ENCODE measurements at places on chromosomes 7 and 10.

GRCh38 chr10:74178042-74178791, 27.2 kb downstream of the ADK start:
- DNase-seq = no peak

DNA sequence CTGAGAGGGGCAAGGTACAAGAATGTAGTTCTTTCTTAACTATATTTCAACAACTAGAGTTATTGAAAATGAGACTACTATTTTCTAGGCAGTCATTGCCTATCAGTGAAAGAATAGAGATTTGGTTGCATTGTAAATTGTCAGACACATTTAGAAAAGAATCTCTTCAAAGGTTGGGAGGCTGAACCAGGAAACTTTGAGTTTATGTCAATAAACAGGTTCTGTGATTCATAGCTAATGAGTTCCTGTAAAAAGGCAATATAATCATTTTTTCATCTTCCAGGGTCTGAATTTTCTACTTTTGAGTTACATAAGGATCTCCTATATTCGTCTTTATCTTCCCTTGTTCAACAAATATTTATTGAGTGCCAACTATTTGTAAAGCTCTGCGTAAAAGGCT, 47.1 kb downstream of the MAGI2 start:
- DNase-seq = no peak

DNA sequence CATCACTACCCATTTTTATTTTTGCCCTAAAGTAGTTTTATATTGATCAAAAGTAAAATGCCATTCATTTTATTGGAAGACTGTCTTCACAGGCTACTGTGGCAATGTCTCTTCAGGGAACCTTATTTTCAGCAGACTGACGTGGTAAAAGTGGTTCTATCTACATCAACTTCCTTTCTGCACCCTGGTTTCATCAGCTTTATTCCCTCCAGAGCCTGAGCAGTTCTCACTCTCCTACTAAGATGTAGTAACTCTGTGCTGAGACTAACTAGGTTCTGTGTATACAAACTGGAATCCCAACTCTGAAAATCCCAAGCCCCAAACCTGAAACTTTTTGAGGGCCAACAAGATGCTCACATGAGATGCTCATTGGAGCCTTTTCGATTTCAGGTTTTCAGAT, 155.3 kb downstream of the SFMBT2 start:
- DNase-seq = no peak

DNA sequence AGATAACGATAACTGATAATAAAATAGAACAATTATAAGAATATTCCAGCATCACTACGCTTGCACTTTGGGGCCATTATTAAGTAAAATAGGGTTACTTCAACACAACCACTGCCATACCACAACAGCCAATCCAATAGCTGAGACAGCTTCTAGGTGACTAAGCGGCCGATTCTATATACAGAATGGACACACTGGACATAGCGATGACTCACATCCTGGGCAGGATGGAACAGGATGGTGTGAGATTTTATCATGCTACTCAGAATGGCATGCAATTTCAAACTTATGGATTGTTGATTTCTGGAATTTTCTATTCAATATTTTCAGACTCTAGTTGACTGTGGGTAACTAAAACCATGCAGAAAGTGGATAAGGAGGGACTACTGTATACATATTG, 920.9 kb downstream of the LRMDA start:
- no peak for DNase-seq

- no peak for DNase-seq
These were observed 26.6 kb upstream of the FAM20C start for GRCh38 chr7:165661-166337.

DNA sequence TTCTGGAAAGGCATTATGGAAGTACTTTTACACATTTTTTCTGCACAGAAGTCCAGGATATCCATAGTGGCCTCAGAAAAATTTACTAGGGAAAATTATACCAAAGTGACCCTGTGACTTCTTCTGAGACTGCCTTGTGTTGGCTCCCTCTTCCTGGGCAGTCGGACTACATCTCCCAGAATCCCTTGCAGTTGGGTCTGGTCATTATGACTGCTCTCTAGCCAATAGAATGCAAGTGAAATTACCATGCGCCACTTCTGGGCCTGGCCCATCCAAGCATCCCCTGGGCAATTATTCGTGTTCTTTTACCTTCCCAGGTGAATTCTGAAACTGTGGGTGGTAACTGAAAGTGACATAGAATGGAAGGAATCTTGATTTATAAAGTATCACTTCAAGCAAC, 430.9 kb downstream of the ACTR3B start:
- no peak for DNase-seq

DNA sequence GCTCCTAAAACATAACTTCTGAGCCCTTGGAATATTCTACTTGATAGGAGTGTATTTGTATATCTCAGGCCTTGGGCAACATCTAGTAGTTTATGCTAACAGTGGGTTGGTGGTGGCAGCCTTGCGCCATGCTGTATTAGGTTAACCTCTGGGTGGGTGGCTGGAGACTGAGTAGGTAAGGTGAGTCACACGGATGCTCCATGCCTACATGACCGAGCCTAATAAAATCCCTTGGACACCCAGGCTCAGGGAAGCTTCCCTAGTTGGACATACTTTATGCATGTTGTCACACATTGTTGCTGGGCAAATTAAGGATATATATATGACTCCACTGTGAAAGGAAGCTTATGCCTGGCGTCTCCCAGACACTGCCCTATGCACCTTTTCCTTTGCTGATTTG, 6.0 kb upstream of the DAGLB start:
- DNase-seq = peak; percentile 48

GRCh38 chr7:128427289-128427891, 17.6 kb upstream of the IMPDH1 start:
- DNase-seq = peak; percentile 30

DNA sequence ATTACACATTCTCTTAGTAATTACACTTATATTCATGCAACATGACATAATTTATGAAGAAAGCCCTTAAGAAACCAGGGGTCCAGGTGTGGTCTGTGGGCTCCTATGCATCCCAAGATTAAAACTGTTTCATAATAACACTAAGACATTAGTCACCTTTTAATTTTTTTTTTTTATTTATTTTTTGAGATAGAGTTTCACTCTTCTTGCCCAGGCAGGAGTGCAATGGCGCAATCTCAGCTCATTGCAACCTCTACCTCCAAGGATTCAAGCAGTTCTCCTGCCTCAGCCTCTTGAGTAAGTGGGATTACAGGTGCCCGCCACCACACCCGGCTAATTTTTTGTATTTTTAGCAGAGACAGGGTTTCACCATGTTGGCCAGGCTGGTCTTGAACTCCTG, 12.5 kb downstream of the GDI2 start:
- no peak for DNase-seq

DNA sequence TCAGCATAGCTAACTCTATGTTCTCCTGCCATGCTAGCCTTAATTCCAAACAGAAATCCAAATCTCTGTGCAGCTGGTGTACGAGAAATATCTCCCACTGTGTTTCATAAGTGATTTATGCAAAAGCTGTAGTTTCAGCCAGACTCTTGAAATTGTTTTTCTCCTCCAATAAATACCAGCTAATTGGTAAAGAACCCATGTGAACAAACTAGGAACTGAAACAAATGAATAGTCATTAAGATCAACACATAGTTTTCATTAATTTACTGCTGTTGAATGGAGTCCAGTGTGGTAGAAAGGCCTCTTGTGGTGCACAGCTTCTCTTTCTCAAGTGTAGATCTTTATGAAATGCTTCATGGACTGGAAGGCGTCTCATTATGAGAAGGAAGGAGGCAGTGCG, 18.4 kb downstream of the PPP1R17 start:
- DNase-seq = no peak

DNA sequence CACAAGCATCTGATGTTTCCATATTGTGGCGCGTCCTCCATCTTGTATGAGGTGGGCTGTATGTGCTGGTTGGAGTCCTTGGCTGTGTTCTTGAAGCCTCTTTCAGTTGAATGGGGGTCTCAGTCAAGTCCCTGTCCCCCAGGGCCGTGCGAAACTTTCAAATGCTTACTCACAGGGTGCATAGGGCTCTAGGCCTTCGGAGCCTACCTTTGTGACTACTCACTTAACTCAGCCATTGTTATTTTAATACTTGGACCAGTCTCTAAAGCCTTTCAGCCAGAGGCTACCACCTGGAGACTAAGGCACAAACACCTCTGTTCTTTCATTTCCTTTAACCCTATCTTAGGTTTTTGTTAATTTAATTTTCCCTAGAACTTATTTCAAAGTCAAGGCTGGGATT, 785.9 kb downstream of the GATA3 start:
- DNase-seq = no peak

GRCh38 chr10:27485986-27486385, 18.1 kb upstream of the RAB18 start:
- DNase-seq = no peak

- no peak for DNase-seq
These were observed 62.9 kb upstream of the PRR15 start for GRCh38 chr7:29500719-29501118.

DNA sequence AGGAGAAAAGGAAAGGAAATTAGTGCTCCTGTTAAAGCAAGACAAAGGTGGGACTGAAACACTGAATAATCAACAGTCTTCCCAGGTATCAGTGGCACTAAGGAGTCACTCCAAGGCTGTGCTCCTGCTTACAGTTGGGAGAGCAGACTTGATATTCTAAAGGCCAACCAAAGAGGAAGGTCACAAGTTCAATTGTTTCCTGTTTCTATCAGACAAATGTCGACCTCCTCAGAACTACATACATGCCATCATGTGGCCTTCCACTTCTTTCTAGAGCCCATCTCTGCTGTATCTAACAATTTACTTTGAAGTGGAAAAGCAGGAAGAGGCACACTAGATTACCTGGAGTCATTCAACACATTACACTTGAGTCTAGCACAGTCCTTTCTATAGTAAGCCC, 3.4 kb downstream of the ZNF239 start:
- no peak for DNase-seq

DNA sequence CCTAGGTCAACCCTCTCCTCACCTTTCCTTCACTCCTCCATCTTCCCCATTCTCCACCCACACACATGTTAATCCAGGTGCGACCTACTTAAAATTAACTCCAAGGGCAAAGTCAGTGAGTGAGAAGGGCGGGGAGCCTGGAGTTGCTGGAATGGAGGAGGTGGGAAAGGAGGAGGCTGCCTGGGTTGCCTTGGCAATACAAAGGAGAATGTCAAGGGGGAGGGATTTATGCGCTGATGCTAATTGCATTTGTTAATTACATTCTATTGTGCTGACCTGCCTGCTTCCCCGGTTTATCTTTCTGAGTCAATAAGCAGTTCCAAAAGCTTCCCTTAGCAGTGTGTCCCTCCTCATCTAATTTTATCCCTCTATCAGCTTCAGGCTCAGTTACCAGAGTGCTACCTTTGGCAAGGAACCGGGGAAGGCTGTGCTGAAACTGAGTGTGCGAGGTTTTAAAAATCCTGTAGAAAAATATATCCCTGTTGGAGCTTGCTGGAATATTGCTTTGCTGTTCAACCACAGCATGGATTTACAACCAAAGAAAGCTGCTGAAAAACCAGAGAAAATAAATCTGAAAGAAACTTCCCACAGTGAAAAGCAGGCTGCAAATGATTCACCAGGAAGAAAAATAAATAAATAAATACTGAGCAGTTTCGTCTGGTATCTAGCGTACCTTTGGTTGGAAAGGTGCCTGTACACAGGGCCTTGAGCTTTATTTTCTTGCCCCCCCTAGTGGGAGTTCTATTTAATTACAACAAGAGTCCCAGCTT, 113.2 kb upstream of the DGKB start:
- DNase-seq = peak; percentile 54

- no peak for DNase-seq
These were observed 100.3 kb upstream of the C10orf90 start for GRCh38 chr10:126770809-126771208.

DNA sequence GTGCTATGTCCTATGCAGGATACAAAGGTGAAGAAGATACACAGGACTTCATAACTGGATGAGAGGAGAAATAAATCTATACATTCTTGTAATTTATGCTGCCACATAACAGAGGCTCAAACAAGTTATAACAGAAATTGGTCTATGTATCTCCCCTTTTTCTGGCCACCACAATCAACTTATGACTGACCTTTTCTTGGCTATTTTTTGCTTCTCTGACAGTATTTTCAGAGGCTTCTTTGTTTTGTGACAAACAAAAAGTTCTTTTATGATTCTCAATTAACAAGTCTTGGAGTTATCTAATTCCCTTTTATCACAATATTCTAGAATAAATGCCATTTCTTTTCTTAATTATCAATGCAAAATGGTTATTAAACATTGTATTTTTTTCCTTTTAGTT, 953.0 kb upstream of the ZWINT start:
- no peak for DNase-seq

- DNase-seq = no peak
These were observed 112.0 kb upstream of the FGFR2 start for GRCh38 chr10:121710207-121710606.

- no peak for DNase-seq
These were observed 4.7 kb downstream of the GLI3 start for GRCh38 chr7:42232275-42232674.

- DNase-seq = no peak
These were observed 237.3 kb downstream of the NSUN6 start for GRCh38 chr10:18414061-18414460.

DNA sequence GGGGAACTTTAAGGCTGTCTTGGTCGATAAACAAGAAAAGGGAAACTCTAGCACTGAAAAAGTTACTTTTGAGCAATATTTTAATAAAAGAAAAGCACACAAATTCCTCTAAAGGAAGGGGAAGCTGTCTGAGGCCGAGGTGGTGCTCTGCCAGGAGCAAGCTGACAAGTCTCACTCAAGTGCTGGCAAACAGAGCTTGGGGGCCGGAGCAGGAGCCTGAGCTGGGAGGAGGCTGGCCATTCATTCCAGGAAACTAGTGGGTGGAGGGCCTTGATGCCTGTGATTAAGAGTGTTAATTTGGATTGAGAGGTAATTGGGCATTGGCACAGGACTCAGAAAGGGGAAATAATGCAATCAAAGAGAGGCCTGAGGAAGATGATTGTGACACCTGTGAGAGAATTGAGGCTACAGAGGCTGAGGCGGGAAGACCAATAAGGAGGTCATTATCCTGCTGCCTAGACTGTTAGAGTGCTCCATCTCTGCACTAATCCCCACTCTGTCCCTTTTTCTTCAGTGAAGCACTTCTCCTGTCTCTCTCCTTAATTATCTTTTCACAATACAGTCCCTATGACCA, 154.9 kb upstream of the COL1A2 start:
- DNase-seq = no peak

DNA sequence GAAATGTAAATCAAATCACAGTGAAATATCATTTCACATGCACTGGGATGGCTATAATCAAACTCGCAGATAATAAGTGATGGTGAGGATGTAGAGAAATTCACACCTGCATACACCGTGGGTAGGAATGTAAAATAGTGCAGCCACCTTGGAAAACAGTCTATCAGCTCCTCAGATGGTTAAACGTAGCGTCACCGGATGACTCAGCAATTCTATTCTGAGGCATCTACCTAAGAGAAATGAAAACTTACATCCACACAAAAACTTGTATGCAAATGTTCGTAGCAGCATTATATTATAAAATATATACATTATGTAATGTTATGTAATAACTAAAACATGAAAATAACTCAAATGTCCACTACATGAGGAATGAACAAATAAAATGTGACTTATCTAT, 38.9 kb downstream of the SH3PXD2A start:
- no peak for DNase-seq

Data from fibroblast of skin of left quadriceps (primary cell).